ENCODE measurements at places on chromosomes 1 and 21. TPM values are rescaled to one million over a fixed set of nuclear protein-coding genes. Genes with fewer than 3 reads are reported as not detected.

DNA sequence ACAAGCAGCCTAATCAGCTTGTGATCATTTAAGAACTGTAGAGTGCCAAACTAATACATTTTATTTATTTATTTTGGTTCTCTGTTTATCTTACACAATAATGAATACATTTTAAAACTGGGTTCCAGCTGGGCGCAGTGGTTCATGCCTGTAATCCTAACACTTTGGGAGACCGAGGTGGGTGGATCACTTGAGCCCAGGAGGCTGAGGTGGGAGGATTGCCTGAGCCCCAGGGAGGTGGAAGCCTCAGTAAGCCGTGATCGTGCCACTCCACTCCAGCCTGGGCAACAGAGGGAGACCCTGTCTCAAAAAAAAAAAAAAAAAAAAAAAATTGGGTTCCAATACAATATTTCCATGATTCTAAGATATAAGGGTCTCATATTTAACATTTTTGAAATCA, 9.2 kb downstream of the FBXO28 start:
- H3K27me3 ChIP-seq, result no peaks in the 10 kb centered on the region
- H3K4me1 ChIP-seq, result peaks cover 16% of the 10 kb centered on the region
- DNase-seq, result no peak
- H3K27ac ChIP-seq, result no peak overlapping the region
- peaks cover 7% of the 10 kb centered on the region for H3K36me3 ChIP-seq

DNA sequence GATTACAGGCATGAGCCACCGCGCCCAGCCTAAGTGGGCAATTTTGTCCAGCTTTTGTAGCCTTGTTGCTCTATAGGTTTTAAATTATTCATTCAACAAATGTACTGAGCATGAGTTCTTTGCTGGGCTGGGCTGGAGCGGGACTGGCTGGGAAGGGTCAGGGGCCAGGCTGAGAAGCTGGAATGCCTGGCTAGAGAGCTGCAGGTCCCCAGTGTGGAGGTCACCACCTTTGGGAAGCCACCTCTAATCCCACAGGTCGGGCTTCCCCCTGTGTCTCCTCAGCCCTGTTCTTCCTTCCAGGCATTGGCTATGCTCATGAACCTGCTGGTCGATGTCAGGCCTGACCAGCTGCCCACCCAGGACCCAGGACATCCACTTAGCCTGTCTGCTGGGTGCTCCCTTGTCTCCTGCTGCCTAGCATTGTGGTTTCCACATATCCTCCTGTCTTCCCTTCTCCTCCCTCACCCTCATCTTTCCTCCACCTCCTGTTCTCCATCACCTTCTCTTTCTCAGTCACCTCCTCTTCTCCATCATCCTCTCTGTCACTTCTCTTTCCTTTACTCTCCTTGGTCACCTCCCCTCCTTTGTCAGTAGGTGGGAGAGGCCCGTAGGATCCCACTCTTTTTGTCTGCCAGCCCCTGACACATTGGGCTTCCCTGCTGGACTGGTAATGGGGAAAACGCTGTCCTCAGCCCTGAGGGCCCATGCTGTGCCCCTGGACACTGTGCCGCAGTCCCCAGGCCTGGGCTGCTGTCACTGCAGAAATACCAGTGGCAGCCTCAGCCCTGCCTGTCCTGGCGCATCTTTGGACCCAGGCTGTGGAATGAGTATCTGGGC, 23.8 kb downstream of the SERINC2 start:
- H3K27ac ChIP-seq, result no peak overlapping the region
- no peak overlapping the region for H3K4me3 ChIP-seq
- peaks cover 4% of the 10 kb centered on the region for H3K4me1 ChIP-seq
- DNase-seq, result no peak

DNA sequence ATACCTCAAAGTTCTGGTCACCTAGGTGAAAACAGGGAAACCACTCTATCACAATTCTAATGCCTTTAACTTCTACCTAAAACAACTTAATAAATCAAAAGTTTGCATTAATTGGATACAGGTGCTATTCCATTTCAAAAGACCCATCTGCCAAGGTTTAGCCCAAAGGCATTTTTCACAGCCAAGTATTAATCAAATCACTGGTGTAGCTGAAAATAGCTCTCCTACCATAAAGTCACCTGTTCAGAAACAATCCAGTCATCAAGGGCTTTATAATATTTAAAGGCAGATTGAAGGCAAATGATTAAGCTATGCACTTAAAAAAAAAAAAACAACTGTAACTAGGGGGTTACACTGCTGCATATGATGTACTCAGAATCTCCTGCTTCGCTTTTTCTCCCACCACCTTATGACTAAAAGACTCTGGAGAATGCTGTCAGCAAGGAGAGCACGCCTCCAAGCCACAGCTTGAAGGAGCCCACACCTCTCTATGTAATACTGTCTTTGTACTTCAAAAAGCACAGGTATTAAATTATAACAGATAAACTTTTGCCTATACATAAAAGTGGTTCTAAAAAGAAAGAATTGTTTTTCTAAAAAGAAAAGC, 20.5 kb downstream of the KIAA0319L start:
- H3K36me3 ChIP-seq, result peaks cover 11% of the 10 kb centered on the region
- no peaks in the 10 kb centered on the region for H3K27me3 ChIP-seq
- H3K4me1 ChIP-seq, result peaks cover 47% of the 10 kb centered on the region
- H3K4me3 ChIP-seq, result no peak overlapping the region
- DNase-seq, result no peak

DNA sequence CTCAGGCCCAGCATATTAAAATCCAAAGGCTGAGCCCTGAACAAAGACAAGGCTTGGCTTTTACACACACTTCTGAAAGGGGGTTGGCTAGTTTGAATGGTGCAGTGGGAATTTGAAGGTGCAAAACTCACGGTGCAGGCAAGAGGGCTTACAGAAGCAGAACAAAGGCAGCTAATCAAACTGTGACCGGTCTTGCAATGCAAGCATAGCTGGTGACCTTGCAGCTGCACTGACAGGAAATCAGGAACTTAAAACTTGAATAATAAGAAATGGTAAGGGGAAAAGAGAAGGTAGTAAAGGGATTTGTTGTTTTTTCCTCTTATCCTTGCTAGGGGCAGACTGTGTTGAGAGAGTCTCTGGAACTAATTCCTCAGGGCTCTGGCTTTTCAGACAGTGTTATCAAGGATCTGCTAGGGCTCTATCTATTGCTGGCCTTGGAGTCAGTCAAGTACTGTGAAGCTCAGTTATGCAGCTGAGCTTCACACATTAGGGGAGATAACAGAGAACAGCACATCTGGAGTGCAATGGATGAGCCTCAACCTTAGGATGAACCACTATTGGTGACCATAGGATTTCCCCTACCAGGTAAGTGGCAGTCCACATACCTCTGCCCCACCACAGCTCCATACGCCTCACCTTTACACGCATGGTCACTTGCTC, 97.6 kb downstream of the PPIAL4G start:
- no peaks in the 10 kb centered on the region for H3K36me3 ChIP-seq
- H3K4me1 ChIP-seq, result peaks cover 5% of the 10 kb centered on the region
- H3K4me3 ChIP-seq, result no peak overlapping the region
- DNase-seq, result no peak
- H3K27me3 ChIP-seq, result peaks cover 2% of the 10 kb centered on the region

DNA sequence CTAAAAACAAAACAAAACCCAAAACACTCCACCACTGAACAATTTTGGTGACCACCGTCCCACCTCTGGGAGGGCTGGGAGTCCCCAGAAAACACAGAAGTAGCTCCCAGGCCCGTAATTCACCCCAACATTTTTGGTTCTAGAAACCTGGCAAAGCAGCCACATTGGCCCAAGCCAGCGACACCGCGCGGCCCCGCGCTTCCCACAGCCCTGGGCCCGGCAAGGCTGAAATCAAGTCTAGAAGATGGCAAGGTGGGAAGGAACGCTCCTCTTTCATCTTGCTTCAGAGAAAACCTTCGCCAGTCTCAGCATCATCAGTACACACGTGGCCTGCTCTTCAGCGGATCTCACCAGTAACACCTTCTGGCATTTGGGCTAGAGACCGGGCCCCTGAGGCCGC, 35.9 kb upstream of the NID1 start:
- peaks cover 7% of the 10 kb centered on the region for H3K4me1 ChIP-seq
- no peak for DNase-seq

DNA sequence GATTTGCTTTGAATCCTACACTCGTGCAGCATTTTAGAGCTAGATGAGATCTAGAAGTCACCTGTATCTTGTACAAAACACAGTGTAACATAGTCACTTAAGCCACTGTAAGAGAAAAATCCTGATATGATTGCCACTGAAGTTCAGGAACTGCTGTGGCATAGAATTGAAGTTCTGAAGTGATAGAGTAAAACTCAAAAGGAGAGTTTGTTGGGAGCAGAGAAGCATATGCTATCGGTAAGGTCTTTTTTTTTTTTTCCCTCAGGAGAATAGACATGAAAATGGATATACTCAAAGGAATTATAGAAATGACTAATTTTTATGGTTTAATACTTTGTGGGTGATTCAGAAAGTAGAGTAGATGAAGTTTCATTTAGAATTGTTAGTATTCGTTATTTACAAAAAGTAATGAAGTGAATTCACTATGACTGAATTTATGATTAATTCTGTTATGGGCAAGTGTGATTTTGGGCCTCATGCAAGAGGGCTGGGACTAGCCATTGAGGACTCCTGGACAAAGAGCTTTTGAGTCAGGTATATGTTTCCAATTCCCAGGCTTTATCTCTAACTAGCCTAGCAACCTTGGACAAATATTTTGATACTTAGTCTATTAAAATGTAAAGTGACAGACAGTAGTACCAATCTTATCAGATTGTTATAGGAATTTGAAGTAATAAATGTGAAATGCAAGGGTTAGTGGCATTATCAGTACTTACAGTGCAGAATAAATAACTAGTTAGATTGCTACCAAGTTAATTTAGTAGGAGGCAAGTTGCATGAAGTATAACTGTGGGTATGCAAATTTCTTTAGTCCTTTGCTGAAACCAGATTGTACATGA, 3.1 kb downstream of the KCTD3 start:
- DNase-seq, result no peak
- no peaks in the 10 kb centered on the region for H3K36me3 ChIP-seq
- peaks cover 43% of the 10 kb centered on the region for H3K4me1 ChIP-seq
- H3K4me3 ChIP-seq, result peak overlapping the region; percentile 86
- H3K27ac ChIP-seq, result peak overlapping the region; percentile 93

- H3K27me3 ChIP-seq, result no peaks in the 10 kb centered on the region
- H3K27ac ChIP-seq, result no peak overlapping the region
- DNase-seq, result no peak
- peaks cover 20% of the 10 kb centered on the region for H3K4me1 ChIP-seq
- H3K36me3 ChIP-seq, result peaks cover 82% of the 10 kb centered on the region
Observed at GRCh38 chr1:19165501-19165900, 44.6 kb downstream of the UBR4 start.

DNA sequence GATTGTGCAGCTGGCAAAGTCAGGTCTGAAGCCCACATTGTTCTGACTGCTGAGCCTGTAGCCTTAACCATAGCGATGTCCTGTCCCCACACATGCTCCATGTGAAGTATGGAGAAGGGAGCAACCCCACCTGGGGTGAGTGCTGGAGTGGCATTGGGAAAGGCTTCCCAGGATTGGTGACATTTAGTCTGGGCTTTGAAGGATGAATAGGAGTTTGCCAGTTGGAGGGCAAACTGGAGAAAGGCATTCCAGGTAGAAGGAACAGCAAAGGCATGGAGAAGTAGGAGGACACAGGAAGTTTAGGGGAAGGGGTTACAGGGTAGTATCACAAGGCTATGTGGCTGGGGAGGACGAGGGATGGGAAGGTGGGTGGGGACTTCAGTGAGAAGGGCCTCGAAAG, 7.3 kb upstream of the LDLRAP1 start:
- no peak overlapping the region for H3K27ac ChIP-seq
- no peaks in the 10 kb centered on the region for H3K4me1 ChIP-seq

DNA sequence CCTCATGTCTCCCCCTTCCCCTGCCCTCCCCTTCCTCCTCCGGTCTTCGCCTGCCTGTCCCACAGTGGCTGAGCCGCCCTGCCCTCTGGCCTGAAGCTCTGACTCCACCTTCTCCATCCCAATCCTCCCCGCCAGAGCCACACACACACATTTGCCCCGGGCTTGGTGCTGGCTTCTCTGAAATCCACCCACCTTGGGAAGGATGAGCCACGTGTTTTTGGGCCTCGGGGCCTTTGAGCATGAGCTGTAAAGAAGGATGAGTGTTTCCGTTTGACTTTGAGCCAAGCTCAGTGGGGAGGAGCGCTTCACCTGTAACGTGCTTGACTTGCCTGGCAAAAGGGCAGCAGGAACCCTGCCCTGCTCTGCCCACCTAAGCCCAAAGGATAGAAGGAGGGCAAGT, 295.1 kb downstream of the SIPA1L2 start:
- no peak overlapping the region for H3K4me3 ChIP-seq
- H3K27ac ChIP-seq, result no peak overlapping the region
- H3K4me1 ChIP-seq, result no peaks in the 10 kb centered on the region
- H3K36me3 ChIP-seq, result peaks cover 2% of the 10 kb centered on the region
- no peak for DNase-seq
- H3K27me3 ChIP-seq, result peaks cover 15% of the 10 kb centered on the region

DNA sequence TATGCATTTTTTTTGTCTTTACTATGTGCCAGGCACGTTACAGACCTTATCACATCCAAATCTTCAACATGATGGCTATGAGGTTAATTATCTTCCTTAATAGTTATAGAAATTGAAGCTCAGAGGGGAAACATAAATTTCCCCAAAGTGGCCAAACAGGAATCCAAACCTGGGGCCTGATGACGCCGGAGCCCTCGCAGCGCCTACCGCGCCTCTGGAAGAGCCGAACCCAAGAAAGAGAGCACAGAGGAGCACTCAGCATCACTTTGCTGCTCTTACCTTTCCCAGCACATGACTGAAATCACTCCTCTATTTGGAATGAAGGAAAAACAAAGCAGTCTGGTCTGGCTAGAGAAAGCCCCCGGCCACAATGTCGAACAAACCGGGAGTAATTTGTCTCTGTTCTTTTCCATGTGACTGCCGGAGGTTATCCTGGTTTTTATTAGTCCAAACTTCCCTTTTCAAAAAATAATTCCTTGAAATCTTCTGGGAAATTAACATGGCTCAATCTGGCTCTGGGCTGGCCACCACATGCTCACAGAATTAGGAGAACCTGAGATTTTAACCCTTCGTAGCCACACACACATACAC, 195.5 kb downstream of the ADSS2 start:
- H3K27me3 ChIP-seq, result no peaks in the 10 kb centered on the region
- H3K4me3 ChIP-seq, result no peak overlapping the region
- DNase-seq, result peak; percentile 27
- no peak overlapping the region for H3K27ac ChIP-seq
- no peaks in the 10 kb centered on the region for H3K4me1 ChIP-seq

DNA sequence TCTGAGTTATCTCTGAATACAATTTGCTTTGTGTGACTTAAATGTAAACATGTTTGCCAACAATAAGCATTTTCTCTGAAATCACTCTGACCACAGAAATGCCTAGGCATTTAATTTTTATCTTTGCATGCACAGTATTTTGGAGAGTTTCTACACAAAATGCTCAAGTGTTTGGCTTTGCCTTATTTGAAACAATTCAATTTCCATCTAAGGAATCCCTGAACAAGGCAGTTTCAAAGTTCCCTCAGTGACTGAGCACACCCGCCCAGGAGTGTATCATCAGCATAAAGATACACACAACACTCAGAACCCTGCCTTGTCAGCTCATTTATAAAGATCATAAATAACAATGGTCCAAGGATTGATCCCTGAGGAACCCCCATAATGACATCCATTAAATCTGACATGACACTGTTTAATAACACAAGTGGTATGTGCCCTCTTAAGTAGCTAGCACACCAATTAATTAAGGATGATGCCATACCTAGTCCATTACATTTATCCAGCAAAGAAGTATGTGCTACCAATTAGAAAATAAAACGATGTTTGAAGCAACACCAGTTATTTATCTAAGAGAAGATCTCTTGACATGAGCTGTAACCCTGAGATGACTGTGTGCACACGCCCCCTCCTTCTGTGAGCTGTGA, 585.8 kb downstream of the ADGRL2 start:
- no peaks in the 10 kb centered on the region for H3K27me3 ChIP-seq
- no peak overlapping the region for H3K27ac ChIP-seq
- DNase-seq, result no peak
- H3K4me3 ChIP-seq, result no peak overlapping the region
- no peaks in the 10 kb centered on the region for H3K36me3 ChIP-seq
- peaks cover 15% of the 10 kb centered on the region for H3K4me1 ChIP-seq

Gene S100A9
- not detected for total RNA-seq

Gene C8A
- not detected for total RNA-seq

Measured in osteocyte (in vitro differentiated cells).